ENCODE measurements at places on chromosomes 2 and 18.

DNA sequence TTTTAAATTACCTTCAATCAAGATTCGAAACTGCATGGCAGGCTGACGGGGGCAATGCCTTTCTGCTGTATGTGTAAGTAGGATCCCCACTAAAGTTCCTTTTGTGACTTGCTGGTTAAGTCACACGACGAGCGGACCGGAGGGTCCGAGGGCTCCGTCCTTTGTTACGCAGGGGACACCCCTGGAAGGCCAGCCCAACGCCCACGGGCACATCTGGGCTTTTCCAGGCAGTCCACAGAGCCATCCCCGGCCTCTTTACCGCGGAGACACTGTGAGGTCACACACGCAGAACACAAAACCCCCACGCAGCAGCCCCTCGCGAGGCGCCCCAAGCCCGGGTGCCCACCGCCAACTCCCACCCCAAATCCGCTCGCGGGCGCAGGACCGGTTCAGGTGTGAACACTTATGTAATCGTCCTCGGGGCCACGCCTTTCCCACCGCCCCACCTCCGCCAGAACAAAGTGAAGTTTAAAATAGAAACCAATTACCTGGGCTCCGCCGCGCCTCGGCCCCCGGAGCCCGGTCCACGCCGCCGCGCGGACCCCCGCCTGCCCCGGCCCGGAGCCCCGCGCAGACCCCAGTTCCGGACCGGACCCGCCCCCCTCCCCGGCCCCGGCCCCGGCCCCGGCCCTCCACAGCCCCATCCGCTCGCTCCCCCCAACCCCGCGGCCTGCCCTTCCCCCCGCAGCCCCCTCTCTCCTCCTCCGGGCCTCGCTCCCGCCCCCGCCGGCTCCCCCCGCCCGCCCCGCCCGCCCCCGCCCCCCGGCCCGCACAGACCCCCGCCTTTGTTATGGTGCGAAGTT, 4.2 kb downstream of the ZNF516 start:
- DNase-seq = peak; percentile 79

DNA sequence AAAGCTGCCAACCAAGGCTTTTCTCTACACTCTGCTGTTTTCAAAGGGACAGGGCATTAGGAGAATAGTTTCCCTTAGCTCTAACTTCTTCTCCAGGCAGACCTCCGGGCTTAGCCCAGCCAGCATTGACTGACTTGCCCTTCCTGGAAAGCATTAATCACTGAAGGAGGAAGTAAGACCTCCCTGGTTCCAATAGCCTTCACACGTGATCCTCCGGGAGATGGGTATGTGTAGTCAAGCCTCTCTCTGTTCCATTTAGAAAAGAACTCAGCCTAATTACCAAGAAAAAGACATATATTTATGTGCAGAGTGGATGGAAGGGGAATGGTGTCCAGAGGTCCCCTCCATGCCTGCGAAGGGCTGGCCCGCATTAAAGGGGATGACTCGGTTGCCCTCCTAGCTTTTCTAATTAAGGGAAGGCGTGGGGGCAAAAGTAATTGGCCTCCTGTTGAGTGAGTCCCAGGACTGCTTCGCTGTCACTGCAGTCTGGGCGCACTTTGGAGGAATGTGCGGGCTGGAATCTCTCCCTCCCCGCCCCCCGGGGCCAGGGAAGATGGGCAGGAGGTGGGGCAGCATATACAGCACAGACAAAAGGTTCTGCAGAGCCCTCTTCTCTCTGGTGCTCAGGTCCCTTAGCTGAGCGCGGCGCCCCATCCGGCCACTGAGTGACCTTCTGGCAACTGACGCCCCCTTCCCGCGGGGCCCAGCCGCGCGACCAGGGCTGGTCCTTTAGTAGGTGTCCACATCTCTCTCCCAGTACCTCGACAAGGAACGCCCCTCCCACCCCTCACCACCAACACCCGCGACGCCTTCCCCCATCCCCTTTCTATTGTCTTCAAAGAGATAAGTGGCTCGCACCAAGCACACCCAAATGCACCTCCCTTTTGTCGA, 686.0 kb downstream of the NRXN1 start:
- peak; percentile 65 for DNase-seq

GRCh38 chr2:74457549-74458131, 598 bp upstream of the WBP1 start:
- peak; percentile 91 for DNase-seq

DNA sequence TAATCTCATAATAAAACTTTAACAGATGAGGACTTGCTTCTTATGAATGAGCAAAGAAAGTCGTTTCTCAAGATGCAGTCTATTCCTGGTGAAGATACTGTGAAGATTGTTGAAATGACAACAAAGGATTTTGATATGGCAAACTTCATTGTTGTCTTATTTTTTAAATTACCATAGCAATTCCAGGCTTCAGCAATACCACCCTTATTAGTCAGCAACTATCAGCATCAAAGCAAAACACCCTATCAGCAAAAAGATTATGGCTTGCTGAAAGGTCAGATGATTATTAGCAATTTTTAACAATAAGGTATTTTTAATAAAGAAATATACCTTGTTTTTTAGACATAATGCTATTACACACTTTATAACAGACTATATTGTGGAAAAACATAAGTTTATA, 88.3 kb downstream of the COL5A2 start:
- no peak for DNase-seq

- no peak for DNase-seq
Measured at GRCh38 chr2:52874466-52875106, 893.0 kb upstream of the CHAC2 start.

DNA sequence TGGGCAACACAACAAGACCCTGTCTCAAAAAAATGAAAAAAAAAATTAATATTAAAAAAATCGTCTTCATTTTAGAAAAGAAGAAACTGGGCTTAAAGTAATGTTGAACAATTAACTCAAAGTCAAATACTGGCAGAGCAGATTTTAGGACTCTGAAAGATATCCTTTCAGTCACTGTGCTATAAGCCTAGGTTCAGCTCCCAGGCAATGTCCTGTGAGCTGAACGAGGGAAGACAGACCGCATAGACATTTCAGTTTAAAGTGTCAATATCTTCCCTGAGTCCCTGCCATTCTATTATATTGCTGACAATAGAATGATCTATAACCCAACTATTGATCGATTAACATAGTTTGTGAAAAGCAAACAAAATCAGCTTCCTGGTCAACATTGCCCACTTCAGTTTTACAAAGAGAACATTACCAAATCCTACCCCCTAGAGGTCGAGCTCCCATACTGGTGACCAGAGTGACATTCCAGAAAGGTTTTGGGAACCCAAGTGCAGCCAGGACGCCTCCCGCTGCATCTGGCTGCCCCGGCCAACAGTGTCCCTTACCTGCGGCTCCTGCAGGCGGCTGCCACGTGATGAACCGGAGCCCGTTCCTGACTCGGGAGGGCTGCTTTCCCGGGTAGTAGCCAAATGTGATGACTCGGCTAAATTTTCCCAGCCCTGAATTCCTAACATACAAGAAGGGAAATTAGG, 639 bp downstream of the MRO start:
- DNase-seq = peak; percentile 81

DNA sequence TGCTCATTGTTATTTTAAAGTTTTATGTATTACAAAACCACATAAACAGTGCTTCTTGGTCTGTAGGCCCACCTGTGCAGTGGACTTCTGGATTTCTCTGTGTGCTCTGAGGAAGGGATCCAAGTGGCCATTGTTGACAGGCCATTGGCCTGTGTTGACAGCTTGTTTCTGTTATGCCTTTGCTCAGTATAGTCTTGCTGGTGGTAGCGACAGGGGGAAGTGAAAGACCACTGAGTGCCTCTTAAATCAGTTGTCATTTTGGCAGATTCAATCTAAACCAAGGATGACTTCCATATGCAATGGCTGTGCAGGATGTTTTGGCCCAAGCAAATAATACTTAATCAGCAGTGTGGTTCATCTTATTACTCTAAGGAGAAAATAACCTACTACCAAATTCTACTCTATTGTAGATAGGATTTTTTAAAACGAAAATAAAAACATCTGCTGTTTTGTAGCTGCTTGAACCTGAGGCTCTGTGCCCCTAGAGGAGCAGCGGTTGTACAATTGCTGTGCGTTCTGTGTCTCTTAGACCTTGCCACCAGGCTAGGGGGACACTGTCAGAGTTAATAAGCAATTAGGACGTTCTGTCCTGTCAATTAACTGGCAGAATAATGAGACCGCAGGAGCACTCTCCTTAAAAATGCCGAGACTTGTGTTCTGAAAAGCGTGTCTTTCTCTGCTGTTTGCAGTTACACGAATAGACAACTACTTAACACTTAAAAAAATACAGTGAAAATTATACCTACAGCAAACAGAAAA, 108.2 kb downstream of the RHBDD1 start:
- no peak for DNase-seq

DNA sequence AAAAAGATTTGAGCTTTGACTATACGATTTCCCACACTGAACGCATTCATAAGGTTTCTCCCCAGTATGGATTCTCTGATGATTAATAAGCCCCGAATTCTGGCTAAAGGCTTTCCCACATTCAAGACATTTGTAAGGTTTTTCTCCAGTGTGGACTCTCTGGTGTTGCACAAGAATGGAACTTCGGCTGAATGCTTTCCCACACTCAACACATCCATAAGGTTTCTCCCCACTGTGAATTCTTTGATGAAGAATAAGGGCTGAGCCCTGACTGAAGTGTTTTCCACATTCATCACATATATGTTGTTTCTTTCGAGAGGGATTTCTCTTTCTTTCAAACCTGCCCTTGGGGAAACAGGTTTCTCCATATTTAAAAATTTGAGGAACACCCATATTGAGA, 6.9 kb downstream of the ZNF24 start:
- no peak for DNase-seq

DNA sequence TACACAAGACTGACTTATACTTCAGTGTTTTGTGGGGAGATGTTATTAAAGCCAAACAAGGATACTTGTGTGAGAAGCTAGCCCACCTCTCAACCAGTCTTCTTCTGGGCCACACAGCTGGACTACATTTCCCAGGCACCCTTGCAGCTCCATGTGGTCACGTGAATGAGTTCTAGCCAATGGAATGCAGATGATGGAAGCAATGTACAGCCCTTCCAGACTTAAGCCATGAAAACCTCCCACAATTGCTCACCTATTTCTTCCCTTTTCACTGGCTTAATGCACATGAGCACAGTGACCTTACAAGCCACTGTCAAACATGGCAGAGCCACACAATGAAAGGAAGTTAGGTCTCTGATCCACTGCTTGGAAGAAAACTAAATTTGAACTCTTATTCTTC, 20.4 kb upstream of the FEZ2 start:
- DNase-seq = peak; percentile 74

- no peak for DNase-seq
Measured at GRCh38 chr2:240287496-240288086, 147.1 kb upstream of the OTOS start.

DNA sequence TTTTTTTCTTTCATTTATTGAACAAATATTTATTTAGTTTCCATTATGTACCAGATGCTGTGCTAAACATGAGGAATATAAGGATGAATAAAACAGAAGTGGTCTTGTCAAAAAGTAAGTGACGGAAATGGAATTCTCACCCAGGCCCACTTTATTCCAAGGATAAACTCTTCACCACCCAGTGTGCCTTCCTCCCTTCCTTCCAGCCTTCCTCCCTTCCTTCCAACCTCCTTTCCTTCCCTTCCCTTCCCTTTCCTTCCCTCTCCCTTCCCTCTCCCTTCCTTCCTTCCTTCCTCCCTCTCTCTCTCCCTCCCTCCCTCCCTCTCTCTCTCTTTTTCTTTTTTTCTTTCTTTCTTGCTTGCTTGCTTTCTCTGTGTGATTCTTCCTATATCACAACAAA, 240.8 kb downstream of the DPP10 start:
- DNase-seq = no peak

DNA sequence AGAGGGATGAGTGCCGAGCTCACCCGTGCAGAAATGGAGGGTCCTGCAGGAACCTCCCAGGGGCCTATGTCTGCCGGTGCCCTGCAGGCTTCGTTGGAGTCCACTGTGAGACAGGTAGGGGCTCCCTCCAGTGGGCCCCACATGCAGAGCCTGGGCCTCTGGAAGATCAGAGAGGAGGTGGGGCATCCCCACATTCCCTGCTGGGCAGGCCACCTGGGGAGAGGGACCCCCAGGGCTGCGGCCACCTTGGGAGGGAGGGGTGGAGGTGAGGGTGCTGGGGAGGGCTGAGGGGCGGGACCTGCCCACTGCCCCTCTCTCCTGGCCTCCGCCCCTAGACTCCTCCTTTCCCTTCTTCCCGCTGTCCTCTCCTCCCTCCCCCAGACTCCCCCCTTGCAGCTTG, 38.5 kb downstream of the MTERF4 start:
- no peak for DNase-seq
